ENCODE measurements at places on chromosomes 7 and 10.

DNA sequence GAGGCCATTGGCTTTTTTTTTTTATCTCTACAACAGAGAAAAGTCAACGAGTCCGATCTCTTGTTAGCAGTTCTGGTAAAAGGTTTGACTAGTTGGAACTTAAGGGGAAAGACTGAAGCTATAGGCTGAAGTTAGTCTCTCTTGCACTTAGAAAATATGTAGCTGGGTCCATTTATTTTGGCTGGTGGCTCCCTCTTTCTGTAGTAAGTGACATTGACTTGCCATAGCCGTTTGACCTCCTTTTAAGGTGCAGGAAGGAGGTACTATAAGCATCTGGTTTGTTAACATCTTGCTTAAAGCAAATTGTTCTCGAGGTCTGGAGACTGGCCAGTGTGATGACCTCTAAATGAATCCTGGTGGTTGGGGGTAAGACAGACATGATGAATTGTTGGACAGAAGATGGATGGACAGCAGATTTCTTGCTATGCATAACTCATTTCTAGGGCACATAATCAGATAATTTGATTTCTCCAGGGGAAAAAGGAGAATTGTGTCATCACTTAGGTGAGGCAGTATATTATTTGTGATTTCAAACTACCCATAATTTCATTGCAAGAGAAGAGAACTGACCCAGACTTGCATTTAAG, 356.3 kb upstream of the GALNT17 start:
- no peak for DNase-seq

- DNase-seq, result no peak
These were observed 24.3 kb downstream of the RGS10 start for GRCh38 chr10:119518176-119518575.

DNA sequence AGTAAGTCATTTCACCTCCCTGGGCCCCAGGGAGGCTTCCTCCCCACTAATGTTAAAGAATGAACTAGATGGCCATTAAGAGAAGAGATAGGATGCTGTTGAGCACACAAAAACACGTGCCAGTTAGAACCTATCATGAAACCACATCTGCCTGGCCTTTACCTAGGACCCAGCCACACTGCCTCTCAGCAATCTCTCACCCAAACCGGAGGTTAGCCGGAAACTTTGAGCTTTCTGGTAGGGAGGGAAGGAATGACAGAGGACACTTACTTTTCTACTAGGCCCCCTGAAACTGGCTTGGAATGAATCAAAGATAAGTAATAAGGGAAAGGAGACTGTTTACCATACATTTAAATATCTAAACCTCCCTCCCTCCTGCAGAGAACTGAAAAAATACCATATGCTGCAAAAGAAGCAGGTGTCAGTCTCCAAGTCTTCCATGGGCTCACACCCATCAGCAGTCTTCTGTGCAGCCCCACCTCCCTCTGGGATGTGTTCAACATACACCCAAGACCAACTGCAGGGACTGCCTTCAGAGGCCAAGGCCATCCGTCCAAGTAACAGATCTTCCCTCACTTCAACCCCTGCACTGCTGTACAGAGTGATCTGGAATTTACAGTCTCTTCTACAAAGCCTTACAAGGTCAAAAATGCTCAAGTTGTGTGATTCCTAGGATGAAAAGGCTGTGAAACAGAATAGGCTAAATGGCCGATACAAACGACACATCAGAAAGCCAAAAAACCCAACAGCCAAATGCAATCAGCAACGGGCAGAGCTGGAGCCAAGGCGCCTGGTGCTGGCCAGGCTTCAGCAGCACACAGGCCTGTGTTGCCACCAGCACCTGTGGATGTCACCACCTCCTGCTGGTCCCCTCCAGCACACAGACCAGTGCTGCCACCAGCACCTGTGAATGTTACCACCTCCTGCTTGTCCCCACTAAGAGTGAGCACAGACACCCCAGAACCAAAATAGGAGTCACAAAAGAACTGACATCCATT, 42.4 kb downstream of the SORBS1 start:
- DNase-seq, result no peak

DNA sequence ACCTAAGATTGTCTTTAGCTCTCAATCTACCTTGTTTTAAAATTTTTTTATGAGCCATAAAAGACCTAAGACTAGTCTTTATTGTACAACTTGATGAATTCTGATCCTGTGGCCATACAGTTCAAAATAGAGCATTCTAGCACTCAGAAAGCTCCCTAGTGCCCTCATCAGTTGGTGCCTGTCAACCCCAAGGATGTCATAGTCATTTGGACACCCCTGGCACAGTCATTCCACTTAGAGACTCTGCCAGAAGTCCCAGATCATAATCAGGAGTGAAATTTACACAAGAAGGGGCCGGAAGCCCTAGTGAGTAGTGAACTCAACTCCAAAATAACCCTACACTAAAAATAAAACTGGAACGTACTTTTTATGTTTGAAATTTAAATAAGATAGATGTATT, 80.0 kb upstream of the INSIG1 start:
- no peak for DNase-seq

DNA sequence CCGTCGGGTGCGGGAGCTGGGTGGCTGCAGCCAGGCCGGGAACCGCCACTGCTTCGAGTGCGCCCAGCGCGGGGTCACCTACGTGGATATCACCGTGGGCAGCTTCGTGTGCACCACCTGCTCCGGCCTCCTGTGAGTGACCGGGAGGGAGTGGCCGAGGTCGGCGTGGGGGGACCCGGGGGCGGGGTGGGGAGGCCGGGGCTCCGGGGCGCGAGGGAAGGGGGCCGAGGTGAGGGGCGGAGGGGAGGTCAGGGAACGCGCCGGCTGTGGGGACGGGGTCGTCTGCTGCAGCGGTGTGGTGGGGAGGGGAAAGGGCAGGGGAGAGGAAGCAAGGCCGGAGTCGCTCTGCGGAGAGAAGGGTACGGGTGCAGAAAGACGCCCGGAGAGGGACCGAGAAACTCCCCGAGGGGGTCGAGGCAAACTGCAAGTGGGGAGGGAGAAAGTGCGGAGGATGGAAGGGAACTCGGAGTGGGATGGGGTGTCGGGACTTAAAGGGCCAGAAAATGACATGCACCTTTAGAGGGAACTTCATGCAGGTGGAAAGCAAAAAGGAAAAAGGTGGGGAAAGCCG, 518 bp downstream of the AGFG2 start:
- no peak for DNase-seq

- DNase-seq, result no peak
These were observed 17.4 kb downstream of the ZNRF2 start for GRCh38 chr7:30301751-30302150.

All from caudate nucleus (tissue), 63 donors.